Activated CD8-positive, alpha-beta memory T cell treated with anti-CD3 and anti-CD28 coated beads, Interleukin-2, amount 10 ng/mL, durations not matched to agents 7 days and 5 days (primary cell): ENCODE measurements at places on chromosomes 2 and 18. TPM values are rescaled to one million over a fixed set of nuclear protein-coding genes. Genes with fewer than 3 reads are reported as not detected.

GRCh38 chr2:48756289-48756688 lies 765 bp upstream of the LHCGR start:
- H3K27me3 ChIP-seq = peaks cover 30% of the 10 kb centered on the region
- no peak overlapping the region for H3K27ac ChIP-seq
- no peak overlapping the region for H3K4me3 ChIP-seq
- no peaks in the 10 kb centered on the region for H3K36me3 ChIP-seq
- DNase-seq = no peak

DNA sequence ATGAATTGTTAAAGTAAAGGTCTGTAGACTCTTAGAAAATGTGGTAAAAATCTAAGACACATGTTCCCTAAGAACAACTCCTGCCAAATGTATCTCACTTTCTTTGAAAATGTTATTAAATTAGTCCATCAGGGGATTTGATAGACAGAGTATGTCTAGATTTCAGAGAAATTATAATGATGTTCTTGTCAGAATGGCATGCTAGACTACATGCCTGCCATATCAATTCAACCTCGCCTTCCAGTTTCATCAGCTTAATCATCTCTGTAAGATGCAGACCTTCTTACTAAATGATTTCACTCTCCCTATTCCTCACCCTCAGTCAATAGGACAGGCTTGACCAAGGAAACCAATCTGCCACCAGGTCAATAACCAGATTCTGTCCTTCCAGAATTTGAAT lies 368.4 kb downstream of the TXNL1 start:
- H3K27me3 ChIP-seq = no peaks in the 10 kb centered on the region
- H3K36me3 ChIP-seq = no peaks in the 10 kb centered on the region
- no peak overlapping the region for H3K27ac ChIP-seq
- no peak overlapping the region for H3K4me3 ChIP-seq
- DNase-seq = no peak

The FAM237A gene
- total RNA-seq = not detected

DNA sequence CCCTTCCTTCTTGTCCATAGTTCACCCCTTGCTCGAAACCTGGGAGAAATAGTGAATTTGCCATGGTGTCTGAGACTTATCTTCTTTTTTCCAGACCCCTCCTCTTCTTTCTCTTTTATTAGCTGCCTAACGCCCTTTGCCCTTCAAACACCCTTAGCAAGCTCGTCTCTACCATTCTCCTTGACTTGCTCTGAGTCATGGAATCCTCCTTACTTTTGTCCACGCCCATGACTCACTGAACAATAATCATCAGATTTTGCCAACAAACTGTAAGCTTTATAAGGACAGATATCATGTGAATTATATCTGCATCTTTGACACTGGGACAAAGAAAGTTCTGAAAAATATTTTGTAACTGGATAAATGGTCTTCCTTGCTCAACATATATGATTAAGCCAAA lies 67.1 kb upstream of the CNTNAP5 start:
- H3K4me1 ChIP-seq = no peaks in the 10 kb centered on the region
- no peaks in the 10 kb centered on the region for H3K27me3 ChIP-seq

GRCh38 chr2:33380001-33380609 lies 96.3 kb upstream of the RASGRP3 start:
- no peaks in the 10 kb centered on the region for H3K4me1 ChIP-seq
- H3K4me3 ChIP-seq = no peak overlapping the region
- H3K27me3 ChIP-seq = peaks cover 35% of the 10 kb centered on the region
- no peak for DNase-seq

The GPAT2 gene
- total RNA-seq = 26.7 TPM

DNA sequence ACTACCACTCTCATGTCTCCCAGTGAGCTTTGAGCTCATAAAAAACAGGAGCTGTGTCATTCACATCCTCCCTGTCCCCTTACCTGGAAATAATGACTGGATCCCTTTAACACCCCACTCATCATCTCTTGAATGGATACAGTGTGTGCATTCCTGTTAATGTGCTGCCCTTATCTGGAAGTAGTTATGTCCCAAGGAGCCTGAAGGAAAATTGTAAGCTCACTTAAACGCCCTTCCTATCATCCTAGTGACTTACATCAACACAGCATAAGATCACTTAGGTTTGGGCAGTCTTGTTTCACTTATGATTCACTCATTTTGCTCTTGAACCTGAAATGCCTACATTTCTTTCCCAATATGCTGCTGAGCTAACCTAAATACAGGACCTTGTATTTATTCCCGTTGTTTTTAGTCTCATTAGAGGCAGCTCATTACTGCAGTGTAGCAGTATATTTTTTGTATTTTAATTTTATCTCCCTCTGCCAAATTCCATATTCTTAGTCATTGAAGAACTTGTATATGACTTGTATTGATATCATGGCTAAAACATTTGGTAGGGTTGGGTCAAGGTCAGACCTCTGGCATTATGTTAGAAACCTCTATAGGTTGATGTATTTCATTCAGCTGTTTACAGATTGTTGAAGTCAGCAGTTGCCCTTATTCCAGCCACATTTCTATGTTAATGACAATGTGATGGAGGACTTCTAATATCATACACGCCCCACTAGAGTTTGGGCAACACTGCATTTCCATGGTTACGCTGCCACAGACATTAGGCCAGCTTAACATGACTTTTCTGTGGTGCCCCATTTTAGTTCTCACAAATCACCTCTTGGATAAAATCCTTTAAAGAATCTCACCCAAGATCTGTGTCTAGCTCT lies 72.9 kb downstream of the PKP4 start:
- no peak overlapping the region for H3K4me3 ChIP-seq
- no peak overlapping the region for H3K27ac ChIP-seq
- DNase-seq = no peak
- no peaks in the 10 kb centered on the region for H3K36me3 ChIP-seq
- H3K27me3 ChIP-seq = no peaks in the 10 kb centered on the region
